ENCODE measurements at places on chromosomes 5 and 9. TPM values are rescaled to one million over a fixed set of nuclear protein-coding genes. Genes with fewer than 3 reads are reported as not detected.

Gene C5orf24
- 38.1 TPM for total RNA-seq

Gene CDH18
- not detected for total RNA-seq

Gene AHRR
- 0.31 TPM for total RNA-seq

Gene SLC4A9
- 0.10 TPM for total RNA-seq

Gene ARHGEF28
- 0.63 TPM for total RNA-seq

Gene FGFR4
- total RNA-seq = 1.2 TPM

Gene NTNG2
- 1.3 TPM for total RNA-seq

All from mononuclear cell (primary cell).